Mammary epithelial cell (primary cell): ENCODE measurements at places on chromosomes 11 and 22. TPM values are rescaled to one million over a fixed set of nuclear protein-coding genes. Genes with fewer than 3 reads are reported as not detected.

GRCh38 chr11:72712841-72713240 is 38.6 kb upstream of the PDE2A start:
- DNase-seq: no peak

Gene ARHGAP32
- polyA plus RNA-seq: 10.8 TPM

GRCh38 chr22:38075105-38075825 is 8.7 kb downstream of the SLC16A8 start:
- no peak for DNase-seq

GRCh38 chr11:79661373-79661772 is 220.5 kb upstream of the TENM4 start:
- no peak for DNase-seq

GRCh38 chr22:42957958-42958357 is 57.0 kb downstream of the PACSIN2 start:
- no peak for DNase-seq

Gene RIMBP3C
- polyA plus RNA-seq: 0.03 TPM

Gene MYO7A
- 3.7 TPM for polyA plus RNA-seq

Gene DENND6B
- 1.2 TPM for polyA plus RNA-seq

DNA sequence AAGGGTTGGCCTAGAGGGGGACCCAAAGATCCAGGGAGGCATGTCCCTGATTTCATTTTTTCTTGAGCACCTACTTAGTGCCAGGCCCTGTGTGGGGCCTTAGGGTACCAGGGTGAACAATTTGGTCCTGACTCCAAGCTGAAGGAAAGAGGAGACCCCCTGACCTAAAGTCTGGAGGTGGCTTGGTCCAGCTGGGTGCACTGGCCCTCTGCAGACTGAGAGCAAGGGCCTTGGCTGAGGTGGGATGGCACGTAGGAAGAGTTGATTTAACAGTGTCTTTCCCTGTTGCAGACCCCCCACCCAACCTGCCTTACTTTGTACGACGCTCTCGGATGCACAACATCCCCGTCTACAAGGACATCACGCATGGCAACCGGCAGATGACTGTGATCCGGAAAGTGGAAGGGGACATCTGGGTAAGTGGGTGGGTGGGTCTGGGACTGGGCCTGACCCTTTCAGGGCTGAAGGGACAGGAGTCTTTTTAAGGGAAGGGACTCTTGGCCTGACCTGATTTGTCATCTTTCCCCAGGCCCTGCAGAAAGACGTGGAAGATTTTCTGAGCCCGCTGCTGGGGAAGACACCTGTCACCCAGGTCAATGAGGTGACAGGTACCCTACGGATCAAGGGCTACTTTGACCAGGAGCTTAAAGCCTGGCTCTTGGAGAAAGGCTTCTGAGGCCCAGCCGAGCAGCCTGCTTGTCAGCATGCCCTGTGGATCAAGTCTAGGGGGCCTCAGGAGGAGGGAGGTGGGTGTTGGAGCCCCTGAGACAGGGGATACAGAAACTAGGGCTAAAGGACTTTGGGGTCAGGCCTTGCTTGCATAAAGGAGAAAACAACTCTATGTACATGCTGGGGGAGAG is 3.3 kb downstream of the MRPL49 start:
- DNase-seq: no peak

Gene AQP11
- polyA plus RNA-seq: 0.11 TPM

DNA sequence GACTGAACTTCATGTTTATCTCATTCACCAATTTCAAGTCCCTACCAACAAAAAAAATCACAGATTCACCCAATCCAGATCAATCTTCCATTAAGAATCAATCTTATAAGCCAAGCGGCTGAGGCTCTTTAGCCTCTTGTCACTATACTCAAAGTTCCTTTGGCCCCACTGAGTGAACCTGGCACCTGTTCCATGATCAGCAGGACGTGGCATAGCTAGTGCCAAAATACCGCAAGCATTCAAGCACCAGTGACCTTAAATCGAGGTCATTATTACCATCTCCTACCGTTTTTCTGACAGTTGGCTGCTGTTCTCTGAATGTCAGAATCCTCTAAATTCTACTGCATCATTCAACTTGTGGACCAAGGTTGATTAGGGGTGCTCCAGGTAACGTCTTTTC is 141.2 kb downstream of the CADM1 start:
- DNase-seq: no peak

Gene PKNOX2
- polyA plus RNA-seq: 0.10 TPM
